LNCaP clone FGC (cell line): ENCODE measurements at places on chromosomes 1 and 21.

DNA sequence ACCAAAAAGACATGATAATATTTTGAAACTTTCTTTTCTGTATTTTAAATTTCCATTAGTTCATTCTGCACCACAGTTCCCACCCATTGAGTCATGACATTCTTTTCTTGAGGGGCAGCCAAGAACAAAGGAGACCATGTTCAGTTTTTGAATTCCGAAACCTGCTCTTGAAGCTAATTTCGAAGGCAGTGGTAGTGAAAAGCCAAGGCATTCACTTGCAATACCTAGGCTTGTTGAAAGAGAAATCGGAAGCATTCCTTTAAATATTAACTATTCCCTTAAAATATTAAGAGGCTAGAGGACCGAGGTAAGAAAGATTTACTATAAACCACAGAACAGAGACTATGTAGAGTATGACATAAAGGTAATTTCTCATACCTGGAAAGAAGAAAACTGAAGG is 256.3 kb downstream of the ADGRL2 start:
- DNase-seq, result no peak

DNA sequence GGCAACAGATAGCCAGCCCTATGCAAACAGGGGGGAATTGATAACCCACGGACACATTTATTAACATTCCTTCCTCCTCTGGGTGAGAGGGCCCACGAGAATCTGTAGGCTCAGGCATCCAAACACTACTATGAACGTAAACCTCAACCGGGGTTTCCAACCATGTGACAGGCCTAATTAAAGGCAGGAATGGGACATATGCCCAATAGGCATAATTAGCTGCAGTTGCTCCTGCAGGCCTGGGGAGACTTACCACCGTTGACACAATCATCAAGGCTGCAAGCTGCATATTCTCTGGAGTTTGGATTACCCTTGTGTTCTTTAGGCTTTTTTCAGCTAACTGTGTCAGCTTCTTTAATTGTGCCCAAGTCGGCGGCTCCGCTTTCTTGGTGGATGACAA is 22.2 kb upstream of the GBP1 start:
- DNase-seq, result no peak

GRCh38 chr1:225454733-225455132 is 26.9 kb upstream of the LBR start:
- DNase-seq, result no peak

DNA sequence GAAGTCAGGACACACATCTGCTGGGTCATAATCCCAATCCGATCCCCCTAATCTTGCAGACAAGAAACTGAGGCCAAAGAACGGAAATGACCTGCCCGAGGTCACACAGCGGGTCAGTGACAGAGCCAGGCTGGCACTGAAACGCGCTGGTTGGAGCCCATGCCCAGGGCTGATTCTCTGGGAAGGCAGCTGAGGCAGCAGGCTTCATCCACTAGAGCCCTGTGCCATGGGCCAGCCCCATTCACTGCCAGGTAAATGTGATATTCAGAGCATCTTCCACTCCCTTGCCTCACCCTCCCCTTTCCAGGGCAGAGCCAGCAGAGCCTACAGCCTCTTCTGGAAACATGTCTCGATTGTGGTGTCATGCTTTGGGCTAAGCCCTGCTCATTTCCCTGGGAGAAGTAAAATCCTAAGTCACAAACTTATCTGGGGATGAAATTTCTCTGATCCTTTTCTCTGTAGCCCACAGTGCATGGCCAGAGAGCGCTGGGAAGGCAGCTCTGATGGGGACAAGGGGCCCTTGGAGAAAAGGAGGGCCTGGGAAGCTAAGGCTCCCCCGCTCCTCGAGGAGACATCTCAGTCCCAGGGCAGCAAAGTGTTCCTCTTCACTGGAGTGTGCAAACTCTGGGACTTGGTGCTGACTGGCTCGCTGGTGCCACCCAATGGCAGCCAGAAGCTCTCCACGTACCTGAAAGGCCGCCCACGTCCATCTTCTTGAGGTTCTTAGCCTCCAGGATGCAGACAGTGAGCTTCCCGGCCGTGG is 110.4 kb downstream of the SYT2 start:
- DNase-seq, result peak; percentile 31

DNA sequence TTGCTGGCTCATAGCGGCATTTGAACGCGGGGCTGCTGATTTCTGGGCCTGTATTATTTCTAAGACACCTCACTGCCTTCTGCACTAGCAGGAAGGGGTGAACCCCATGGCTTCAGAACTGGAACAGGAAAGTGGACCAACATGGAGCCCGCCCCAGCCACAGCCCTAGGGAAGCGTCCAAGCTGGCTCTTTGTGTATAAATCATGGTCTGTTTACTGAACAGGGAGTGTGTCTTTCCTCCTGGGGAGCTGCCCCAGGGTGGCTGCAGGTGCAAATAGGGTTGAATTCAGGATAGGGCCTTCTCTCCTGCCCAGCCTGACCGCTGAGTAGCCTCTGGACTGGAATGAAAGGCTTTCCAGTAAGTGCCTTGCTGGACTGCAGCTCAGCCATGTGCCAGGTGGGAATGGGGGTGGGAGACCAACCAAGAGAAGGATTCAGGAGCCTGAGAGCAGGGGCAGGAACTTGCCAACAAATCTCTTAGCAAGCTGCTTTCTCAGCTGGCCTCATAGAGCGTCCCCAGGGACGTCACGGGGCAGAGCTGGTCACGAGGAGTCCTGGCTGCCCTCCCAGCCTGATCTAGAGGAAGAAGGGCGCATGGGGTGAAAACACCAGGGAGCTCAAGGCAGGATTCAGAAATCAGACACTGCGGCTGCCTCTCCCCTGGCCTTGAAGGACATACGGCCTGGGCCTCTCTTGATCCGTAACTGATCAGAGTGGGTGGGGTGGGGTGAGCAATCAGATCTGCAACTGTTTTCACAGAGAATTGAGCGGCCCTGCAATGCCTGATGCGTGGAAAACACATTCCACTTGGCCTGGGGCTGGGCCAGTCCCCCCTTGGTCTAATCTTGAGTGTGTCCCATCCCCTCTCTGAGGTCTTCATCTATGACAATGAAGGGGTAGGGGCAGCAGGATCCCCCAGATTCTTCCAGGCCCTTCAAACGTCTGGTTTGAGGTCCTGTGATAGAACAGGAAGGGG is 56.5 kb upstream of the SELENON start:
- no peak for DNase-seq

- DNase-seq, result no peak
Measured at GRCh38 chr1:67674260-67675011, 10.6 kb upstream of the GADD45A start.

DNA sequence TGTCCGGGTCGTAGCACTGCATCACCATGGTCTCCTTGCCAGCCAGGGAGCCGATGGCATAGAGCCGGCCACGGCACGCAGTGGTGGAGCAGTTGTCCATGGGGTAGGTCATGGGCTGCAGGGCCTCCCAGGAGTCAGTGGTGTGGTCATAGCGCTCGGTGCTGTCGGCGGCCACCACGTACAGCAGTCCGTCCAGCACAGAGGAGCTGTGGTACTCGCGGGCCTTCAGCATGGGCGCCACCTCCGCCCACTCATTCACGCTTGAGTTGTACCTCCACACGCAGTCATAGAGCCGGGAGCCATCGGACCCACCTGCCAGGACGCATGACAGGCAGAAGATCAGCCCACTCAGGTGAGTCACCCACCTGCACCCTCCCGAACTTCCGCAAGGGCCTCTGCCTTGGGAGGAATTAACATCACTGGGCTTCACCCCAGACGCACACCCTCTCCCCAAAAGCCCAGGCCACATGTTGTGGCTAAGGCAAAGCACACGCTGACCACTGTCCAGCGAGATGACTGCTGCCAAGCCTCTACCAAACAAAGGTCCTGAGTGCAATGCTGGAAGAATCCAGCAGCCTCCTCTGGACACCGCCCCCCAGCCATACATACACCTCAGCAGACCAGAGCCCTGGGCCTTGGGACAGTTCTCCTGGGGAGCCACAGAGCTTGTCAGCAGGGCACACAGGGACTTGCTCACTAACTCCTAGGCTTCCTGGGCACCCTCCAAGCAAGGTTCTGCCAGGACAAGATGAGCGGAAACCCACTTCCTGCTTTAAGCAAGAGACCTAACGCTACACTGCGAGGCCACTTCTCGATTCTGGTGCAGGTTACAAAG is 3.3 kb downstream of the KLHL21 start:
- DNase-seq, result no peak

DNA sequence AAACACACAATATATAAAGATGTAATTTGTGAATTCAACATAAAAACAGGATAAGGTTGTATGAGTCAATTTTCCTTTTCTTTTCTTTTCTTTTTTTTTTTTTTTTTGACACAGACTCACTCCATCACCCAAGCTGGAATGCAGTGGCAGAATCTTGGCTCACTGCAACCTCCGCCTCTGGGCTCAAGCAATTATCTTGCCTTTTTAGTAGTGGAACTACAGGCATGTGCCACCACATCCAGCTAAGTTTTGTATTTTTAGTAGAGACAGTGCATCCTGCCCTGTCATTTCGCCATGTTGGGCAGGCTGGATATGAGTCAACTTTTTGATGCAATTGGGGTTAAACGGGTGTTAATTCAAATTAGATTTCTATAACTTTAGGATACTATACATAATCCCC is 10.3 kb upstream of the SPRR2B start:
- no peak for DNase-seq

GRCh38 chr1:153577624-153578051 is 12.0 kb upstream of the S100A2 start:
- no peak for DNase-seq

GRCh38 chr1:3545363-3546047 is 65.8 kb downstream of the MEGF6 start:
- DNase-seq, result no peak

GRCh38 chr1:44707112-44707881 is 23.7 kb downstream of the RNU5D-1 start:
- DNase-seq, result no peak

DNA sequence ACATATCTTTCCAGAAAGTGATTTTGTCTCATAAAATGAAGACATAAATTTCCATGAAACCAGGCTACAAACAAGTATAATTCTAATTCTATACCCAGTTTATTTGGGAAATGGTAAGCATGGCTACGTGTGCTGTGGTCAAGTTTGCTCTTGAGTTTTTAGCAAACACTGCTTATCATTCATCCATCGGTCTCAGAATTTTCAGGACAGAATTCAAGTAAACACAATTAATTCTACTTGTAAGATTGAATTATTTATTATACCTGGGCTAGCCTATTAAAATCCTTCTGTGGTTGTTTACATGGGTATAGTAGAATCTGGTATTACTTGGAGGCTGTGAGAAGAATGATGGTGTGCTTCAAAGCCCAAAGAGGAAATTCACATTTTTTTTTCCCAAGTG is 68.3 kb downstream of the CHIA start:
- peak; percentile 85 for DNase-seq

GRCh38 chr1:220908757-220909156 is 29.5 kb downstream of the HLX start:
- DNase-seq, result no peak

- DNase-seq, result no peak
Measured at GRCh38 chr1:65955071-65955470, 162.4 kb downstream of the PDE4B start.

GRCh38 chr1:232553050-232553754 is 76.7 kb downstream of the SIPA1L2 start:
- DNase-seq, result peak; percentile 75

- DNase-seq, result no peak
Measured at GRCh38 chr1:21865943-21866706, 54.1 kb downstream of the LDLRAD2 start.

DNA sequence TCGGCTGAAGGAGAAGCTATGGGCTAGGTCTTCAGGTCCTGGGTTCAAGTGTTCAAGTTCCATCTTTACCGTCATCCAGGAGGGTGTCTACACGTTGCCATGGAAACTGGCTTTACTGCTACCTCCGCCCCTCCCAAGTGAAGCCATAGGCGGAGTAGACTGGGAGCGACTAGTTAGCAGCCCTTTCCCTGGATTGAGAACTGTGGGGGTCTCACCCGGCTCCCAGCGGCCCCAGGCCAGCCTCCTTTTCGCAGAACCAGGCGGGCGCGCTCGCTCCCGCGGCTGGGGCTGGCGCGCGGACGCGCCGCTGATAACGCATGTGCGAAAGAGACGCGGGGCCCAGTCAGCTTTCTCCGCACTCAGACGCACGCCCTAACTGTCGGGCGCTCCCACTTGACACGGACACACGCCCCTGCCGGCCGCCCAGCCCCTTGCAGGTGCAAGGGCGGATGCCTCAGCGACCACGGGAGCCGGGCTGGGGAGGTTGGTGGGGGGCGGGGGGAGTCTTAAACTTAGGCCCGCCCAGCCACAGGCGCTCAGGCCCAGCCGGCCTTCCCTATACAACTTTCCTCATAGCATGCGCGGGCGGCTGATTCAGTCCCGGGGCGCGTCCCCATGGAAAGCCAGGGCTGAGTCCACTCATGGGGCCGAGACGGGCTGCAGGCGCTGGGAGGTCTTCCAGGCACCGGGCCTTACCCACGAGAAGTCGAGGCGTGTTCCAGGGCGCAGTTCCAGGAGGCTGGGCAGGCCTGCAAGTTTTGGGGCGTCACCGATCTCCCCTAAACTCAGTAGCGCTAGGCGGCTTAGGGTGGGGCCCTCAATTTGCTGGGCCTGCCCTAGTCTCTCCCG is 7.4 kb downstream of the EFNA4 start:
- DNase-seq, result no peak

DNA sequence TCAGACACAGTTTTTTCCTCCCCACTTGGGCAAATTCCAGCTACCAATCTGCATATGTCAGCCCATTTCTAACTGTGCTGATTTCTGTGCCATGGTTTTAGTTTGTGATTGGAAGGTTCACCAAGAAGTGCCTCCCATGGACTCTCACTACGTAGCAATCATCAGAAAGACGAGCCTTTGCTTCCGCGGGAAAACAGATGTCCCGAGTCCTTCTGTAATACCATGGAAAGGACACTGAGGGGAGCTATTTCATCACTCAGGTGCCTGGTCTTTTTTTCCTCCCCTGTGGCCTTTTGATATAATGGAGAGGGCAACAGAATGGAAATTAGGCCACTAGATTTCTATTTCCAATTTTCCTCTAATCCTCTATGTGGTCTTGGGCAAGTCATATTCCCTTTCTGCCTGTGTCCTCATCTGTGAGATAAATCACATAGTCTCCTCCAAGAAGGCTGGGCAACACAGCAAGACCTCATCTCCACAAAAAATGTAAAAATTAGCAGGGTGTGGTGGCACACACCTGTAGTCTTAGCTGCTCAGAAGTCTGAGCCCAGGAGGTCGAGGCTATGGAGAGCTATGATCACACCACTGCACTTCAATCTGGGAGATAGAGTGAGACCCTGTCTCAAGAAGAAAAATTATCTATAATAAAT is 24.8 kb downstream of the LEMD1 start:
- DNase-seq, result no peak

GRCh38 chr1:170864238-170864637 is 71.1 kb upstream of the MROH9 start:
- no peak for DNase-seq

DNA sequence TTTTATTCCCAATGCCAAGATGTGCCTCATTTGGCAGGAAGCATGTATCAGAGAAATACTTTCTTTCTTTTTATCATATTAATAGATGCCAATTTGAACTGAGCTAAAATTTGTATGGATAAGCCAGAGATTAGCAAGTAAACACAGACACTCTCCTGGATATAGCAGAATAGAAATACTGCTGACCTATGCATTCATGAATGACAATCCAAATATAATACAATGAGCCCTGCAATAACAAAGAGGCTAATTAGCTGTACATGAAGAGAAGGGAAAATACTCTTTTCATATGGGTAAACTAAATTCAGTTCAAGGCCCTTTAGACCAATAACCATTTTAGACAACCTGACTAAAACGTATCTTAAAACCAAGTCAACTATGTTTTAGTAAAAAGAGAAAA is 388.1 kb upstream of the NR5A2 start:
- no peak for DNase-seq
